T-helper 2 cell treated with Interferon-gamma antibody and Interleukin-4, amounts not matched to agents 5 μg/mL and 100 μg/mL, for 36 hours (primary cell): ENCODE measurements at places on chromosomes 6 and 20.
A peak's percentile ranks its signal among the peaks of the same experiment; 100 is the strongest.

DNA sequence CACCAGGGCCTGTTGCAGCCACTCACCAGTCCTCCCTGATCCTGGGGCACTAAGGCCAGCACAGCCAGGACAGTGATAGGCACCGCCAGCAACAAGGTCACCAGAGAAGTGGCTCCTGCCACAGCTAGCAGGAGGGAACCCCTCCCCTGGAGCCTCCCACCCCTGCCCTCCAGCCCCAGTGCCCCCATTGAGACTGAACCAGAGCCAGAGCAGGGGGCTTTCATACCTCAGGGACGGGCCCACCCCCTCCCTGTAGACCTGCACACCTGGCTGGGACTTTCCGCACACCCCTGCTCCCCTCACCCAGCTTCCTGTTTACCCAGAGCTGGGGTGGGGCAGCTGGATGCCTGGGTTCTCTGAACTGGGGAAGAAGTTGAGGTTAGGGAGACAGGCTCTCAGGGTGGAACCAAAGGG lies at the start of gene LTB:
Gene LTB, minus strand, starts transcription at position 195 of the 414 bp plus-strand sequence. Its CDS starts 7 bp downstream, at position 188.
- no peak for DNase-seq

- DNase-seq, result no peak
These were observed 33.4 kb downstream of the SNAI1 start for GRCh38 chr20:50015993-50016770.

- no peak for DNase-seq
These were observed 13.6 kb downstream of the COL9A1 start for GRCh38 chr6:70289299-70289698.

GRCh38 chr6:17877196-17877894 lies 110.1 kb downstream of the KIF13A start:
- DNase-seq, result no peak

GRCh38 chr6:20340068-20340848 lies 61.4 kb upstream of the E2F3 start:
- DNase-seq, result no peak

DNA sequence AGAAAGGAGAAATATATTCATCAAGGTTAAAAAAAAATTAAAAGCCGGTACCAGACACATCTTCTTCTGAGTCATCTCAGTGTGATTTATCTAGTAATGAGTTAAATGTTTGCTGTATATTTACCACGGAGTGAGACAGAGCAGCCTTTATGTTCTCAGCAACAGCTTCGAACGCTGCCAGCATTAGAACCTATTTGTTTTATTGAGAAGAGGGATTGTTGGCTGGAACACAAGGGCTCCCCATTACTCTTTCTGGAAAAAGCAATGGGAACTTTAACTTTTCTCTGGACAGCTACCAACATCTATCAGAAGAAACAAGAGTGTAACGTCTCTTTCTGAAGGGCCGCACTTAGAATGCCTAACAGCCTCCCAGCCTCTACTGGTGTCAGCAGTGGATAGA lies 105.3 kb upstream of the TAB2 start:
- DNase-seq, result no peak

DNA sequence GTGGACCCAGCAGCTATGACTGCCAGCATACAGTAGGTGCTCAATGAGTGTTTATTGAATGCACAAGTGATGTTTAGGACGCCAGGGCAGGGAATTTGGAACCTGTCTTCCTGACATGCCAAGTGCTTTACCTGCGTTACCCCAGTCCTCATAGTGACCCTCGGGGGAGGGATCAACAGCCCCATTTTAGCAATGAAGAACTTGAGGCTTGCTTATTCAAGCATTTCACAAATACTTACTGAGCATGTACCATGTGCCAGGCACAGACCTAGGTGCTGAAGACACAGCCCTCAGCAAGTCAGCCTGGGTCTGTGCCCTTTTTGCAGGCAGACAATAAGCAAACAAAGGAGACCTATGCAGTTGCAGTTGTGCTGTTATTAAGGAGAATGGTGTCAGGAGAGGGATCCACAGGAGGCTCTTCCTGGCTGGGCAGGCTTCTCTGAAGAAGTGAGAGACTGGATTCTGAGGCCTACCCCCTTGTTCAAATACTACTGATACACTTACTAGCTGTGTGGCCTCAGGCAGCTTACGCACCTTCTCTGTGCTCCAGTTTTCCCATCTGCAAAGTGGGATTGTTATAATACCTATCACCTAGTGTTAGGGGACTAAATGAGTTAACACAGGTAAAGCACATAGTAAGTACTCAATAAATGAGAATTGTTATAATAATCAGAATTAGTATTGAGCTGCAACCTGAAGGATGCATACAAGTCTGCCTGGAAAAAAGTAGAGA lies 39.8 kb downstream of the TTLL9 start:
- no peak for DNase-seq

DNA sequence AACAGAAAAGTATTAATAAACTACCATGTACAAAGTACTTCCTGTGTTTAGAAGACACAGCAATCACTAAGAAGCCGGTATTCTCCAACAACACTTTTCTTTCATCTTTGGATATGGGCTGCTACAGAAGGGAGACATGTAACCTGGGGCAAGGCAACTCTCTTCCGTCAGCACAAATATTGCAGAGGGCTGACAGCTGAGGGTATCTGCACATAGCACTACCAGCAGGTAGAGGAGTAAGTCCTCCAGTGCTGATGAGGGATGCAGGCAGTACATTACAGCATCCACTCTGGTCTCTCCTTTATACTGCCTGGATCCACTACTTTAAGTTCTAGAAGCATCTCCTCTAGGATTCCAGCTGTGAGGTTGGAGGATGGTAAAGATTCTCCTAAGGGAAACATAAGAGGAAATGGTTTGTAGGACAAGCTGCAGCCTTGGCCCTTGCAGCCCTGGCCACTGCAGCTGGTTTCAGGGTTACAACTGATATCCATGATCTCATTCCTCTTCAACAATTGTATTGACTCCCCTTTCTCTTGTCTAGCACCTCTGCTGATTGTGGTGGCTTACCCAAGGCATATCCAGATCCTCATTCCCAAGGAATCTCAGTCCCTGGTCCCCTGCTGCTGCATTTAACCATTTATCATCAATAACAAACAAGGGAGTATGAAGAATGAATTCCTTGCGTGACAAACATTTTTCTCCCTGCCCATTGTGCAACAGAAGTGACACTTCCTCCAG lies 110.7 kb upstream of the ADGRF1 start:
- DNase-seq, result no peak

DNA sequence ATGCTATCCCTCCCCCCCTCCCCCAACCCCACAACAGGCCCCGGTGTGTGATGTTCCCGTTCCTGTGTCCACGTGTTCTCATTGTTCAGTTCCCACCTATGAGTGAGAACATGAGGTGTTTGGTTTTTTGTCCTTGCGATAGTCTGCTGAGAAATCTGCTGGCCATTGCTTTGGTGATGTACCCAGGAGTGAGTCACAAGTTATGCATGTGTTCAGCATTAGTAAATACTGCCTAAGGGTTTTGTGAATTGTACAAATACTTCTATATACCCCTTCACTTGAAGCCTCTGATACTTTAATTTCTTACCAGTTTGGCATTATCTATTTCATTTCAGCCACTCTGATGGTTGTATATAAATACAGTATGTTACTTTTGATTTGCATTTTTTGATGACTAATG lies 711.3 kb upstream of the GJE1 start:
- DNase-seq, result no peak

GRCh38 chr6:140987364-140988155 lies 1145.2 kb upstream of the GJE1 start:
- no peak for DNase-seq

- no peak for DNase-seq
These were observed 203.7 kb downstream of the SYNDIG1 start for GRCh38 chr20:24672886-24673677.

- DNase-seq, result peak; percentile 49
These were observed 675 bp upstream of the TRERF1 start for GRCh38 chr6:42452171-42453030.

GRCh38 chr6:39153766-39154397 lies 38.9 kb upstream of the SAYSD1 start:
- peak; percentile 55 for DNase-seq

- no peak for DNase-seq
These were observed 73.2 kb downstream of the QRSL1 start for GRCh38 chr6:106702451-106703110.

- no peak for DNase-seq
These were observed 20.7 kb upstream of the ASIP start for GRCh38 chr20:34220561-34220960.

- DNase-seq, result no peak
These were observed 113.3 kb downstream of the SASH1 start for GRCh38 chr6:148455674-148456558.

GRCh38 chr6:114611696-114612095 lies 268.9 kb upstream of the HS3ST5 start:
- DNase-seq, result no peak

DNA sequence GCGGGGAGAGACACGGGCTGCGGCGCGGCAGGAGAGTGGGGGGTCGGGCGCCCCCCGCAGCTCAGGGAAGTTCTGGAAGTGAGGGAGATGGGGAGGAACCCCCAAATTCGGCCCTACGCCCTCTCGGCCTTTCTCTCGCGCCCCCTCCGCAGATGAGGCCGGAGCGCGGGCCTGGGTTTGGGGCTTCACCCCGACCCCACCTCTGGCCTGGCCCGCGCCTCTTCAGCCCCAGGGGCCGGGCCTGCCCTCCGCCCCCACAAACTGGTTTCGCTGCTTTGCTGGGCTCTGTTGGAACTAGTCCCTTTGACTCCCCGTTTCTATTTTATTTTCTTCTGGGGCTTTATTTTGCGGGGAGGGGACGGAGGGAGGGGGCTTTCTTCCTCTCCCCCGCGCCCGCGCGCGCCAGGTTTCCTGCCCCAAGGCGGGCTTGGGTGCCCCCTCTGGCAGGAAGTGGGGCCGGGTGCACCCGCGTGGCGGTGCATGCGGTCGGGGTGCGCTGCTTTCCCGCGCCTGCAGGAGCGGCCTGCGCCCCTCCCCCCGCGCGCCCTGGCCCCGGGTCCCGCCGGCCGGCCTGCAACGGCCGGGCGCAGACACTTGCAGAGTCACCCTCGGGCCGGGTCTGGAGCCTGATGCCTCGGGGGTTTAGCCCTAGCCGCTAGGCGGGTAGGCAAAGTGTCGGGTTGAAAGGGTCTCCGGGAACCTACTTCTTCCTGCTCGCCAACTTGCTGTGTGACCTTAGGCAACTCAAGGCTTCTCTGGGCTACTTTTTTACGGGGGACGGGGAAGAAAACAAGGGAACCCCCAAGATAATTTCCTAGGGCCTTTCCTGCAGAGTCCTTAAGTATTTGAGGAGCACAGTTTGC lies 1.3 kb downstream of the HMGA1 start:
- DNase-seq, result peak; percentile 77

DNA sequence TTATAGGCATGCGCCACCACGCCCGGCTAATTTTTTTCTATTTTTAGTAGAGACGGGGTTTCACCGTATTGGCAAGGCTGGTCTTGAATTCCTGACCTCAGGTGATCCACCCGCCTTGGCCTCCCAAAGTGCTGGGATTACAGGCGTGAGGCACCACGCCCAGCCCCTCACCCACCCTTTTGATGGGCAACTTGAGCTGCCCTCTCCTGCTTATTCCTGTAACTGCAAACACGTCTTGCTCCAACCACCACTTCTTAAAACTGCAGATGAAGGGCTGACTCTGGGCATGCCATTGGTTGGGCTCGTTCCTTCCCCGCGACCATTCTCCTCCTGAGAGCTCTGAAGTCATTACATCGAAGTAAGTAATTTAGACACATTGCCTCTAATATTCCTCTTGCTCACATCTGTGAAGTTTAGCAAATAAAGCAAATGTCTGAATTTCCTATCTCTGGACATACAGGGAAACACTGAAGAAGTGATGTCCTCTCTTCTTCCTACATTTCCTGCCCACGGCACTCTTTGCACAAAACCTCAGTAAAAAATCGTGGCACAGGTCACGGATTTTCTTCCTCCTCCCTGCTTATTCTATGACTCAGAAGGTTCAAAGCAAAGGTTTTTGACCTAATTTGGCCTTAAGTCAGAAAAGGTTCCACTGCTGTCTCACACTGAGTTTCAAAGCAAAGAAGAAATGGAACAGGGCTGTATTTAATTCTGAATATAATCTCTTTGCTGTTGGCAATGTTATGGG lies 117.5 kb downstream of the GMPR start:
- DNase-seq, result no peak

DNA sequence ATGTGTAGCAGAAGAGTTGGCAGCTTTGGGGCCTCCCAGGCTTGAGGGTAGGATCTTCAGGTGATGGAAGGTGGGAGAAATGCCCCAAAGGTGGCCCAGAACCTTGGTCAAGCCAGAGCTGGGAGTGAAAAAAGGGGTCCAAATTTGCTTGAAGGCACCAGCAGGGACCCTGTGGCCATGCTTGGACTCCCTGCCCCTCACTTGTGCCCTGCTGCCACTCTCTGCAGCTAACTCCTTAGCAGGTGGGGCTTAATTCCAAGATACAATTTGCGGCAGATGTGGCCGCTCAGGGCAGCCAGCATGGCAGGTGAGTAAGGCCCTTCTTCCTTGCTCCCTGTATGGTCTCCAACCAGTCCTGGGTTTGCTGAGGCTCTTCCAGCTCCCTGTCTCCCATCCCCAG lies 285.0 kb upstream of the RNF24 start:
- no peak for DNase-seq

DNA sequence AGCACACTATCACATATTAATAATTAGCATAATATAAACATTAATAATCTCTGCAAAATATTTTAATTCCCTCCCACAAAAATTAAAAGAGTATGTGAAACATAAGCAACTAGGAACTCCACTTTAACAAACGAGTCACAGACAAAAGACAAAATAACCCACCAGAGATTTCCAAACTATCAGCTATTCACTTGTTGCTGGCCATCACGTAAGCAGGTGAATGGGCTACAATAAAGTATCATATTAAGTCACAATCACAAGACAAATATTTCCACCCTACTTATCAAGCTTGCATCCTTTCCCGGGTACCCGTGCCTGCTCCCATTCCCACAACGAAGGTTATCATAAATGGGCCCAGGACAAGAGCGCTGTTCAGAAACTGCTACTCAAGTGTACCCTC lies 2.5 kb downstream of the HDAC2 start:
- no peak for DNase-seq

GRCh38 chr6:14194483-14194882 lies 76.9 kb downstream of the CD83 start:
- DNase-seq, result no peak

GRCh38 chr6:87660226-87660911 lies 41.7 kb downstream of the AKIRIN2 start:
- no peak for DNase-seq

DNA sequence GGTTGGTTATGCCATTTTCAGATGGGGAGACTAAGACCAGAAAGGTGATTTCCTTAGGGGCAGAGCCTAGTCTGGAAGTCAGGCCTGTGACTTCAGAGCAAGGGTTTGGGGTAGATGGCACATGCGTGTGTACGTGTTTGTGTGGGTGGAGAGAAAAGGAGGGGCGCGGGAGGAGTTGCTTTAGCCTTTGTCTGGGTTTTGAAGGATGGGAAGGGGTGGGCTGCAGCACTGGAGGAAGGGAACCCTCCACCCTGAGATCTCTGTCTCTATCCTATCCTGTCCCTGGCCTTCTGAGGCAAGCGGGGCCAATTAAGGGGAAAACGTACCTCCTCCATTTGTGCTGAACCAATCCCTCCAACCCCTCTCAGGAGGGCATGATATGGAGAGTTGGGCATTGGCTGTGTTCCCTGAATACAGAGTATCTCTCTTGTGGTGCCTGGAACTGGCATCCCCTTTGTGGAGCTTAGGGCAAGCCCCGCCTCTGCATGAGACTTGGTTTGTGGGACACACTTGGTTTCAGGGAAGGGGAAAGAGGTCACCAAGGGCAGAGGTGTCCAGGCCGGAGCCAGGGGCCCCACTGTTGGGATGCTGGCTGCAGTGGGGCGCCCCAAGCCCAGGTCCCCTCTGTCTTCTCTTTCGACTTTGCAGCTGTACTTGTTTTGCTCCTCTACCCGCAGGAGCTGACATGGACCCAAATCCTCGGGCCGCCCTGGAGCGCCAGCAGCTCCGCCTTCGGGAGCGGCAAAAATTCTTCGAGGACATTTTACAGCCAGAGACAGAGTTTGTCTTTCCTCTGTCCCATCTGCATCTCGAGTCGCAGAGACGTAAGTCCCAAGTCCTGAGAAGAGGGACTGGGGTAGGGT lies at the start of gene DBNDD2:
Gene DBNDD2, plus strand, starts transcription at position 507 of the 863 bp plus-strand sequence. Its CDS starts 179 bp downstream, at position 686.
- no peak for DNase-seq
